Suppressor macrophage treated with lipopolysaccharide for 4 hours (primary cell): ENCODE measurements at places on chromosomes 2 and 18.
A peak's percentile ranks its signal among the peaks of the same experiment; 100 is the strongest.

- no peak for DNase-seq
Observed at GRCh38 chr2:128867936-128868636, 549.4 kb upstream of the HS6ST1 start.

GRCh38 chr2:120105360-120105759 lies 92.5 kb downstream of the EPB41L5 start:
- DNase-seq = no peak

- DNase-seq = no peak
Observed at GRCh38 chr2:170307052-170307451, 129.1 kb downstream of the MYO3B start.

- no peak for DNase-seq
Observed at GRCh38 chr18:38464024-38464423, 898.4 kb upstream of the CELF4 start.

DNA sequence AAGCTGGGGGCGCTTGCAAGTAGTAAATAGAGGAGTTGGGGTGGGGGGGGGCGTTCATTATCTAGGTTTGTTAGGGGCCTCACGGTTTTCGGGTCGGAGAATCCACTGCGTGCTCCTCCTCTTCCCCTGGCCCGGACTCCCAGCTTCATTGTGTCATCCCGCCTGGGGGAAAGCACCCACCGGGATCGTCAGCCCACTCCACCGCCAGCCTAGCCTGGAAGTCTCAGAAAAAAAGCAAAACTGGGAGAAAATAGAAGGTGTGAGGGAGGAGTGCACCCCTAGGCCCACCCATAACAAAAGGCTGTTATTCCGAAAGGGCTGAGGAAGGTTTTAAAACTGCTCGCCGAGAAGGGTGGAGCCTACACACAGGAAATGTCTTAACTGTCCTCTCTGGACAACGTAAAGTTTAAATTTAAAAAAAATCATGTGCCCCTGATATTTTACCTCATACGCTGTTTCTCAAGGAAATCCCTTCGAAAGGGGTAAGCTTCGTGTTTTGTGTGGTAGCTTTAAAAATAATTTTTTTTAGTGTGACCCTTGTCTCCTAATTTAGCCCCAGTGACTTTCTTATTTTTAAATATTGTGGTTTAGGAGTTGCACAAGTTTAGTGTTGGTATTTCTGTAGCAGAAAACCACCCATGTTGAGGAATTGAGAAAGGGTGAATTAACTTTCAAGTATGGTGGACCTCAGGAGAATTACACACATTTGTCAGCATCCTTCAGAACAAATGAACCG lies 104.2 kb downstream of the SPTBN1 start:
- DNase-seq = peak; percentile 66

DNA sequence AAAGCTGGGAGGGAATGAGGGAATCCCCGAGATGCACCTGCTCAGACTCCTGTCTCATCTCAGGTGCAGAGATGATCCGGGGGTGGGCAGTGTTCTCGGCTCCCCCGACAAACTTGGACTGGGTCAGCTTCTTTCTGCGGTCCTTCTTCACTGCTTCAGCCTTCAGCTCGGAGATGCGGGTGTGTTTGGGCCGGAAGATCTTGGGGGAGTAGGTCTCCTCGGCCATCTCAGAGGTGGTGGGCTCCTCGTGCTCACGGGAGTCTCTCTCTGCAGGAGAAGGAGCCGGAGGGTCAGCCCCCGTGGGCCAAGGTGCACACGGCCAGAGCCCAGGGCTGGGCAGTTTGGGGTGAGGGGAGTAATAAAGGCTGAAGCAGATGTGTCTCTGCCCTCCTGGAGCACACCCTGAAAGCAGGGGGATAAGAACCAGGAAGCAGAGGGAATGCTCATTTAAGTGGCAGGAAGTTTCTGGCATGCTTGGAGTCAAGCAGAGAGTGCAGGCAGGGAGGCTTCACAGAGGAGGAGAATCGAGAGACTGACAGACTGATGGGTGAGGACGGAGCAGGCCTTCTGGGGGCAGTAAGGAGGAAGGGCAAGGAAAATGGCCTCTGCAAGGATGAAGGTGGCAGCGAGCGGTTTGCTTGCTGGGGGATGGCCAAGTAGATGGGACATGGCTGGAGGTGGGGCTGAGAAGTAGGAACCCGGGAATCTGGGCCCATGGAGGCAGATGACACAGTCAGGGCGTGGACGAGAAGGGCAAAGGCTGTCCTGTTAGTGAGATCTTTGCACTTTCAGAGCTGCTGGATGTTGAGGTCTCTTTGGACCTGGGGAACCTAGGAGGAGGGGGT lies 16.3 kb downstream of the IGFBP5 start:
- DNase-seq = no peak

DNA sequence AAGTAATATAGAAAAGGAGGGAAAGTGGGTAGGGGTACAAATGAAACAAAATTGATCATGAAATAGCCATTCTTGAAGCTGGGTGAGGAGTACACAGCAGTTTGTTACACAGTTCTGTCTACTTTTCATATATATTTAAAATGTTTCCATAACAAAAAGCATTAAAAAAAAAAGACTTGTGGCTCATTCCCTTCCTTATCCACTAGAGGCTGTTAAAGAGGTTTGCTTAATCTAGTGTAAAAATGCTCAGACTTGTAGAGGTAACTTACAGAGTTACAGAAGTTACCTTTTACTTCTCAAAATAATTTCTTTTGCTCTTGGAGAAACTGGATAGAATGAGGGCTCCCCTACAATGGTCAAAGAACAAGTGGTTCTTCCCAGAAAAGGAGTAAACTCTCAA lies 8.1 kb upstream of the WIPF1 start:
- no peak for DNase-seq

DNA sequence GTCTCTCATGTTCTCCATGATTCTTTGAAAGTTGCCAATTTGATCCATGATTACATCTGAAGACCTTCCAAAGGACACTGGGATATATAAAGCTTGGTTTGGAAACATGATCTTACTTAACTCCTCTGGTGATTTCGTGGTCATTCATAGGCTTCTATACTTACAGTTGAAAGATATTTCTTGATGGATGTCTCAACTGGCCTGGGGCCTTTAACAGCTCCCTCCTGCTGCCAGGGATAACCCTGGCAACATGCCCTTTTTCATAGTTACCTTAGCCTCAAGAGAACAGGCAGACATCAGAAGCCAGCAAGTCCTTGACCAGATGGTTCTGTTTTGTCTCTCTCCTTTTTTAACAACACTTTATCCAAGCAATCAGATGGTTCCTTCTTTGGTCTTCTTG lies 23.5 kb upstream of the MFF start:
- DNase-seq = no peak

DNA sequence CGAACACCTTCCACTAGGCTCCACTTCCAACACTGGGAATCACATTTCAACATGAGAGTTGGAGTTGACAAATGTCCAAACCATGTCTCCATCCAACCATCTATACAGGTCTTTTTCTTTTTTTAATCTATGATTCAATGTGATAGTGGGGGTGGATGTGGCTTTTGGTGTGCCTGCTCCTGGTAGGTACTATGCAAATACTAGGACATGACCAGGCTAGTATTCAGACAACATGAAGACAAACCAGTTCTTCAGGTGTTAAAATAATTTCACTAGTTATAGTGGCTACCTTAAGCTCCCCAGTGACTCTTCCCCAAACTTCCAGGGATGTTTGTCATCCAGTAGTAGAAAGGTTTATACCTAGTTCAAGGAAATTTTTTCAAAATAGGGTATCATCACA lies 387.5 kb downstream of the CDH2 start:
- no peak for DNase-seq

GRCh38 chr2:15816674-15817406 lies 123.5 kb upstream of the MYCN start:
- no peak for DNase-seq

GRCh38 chr2:101883860-101884259 lies 107.9 kb upstream of the IL1R2 start:
- peak; percentile 83 for DNase-seq

GRCh38 chr18:32095900-32096229 lies 4.2 kb downstream of the RNF138 start:
- no peak for DNase-seq

GRCh38 chr2:26768759-26769088 lies 4.6 kb downstream of the SLC35F6 start:
- DNase-seq = no peak

GRCh38 chr2:186346216-186346615 lies 139.8 kb upstream of the ZC3H15 start:
- DNase-seq = no peak

- no peak for DNase-seq
Observed at GRCh38 chr2:39300044-39300978, 56.5 kb upstream of the CDKL4 start.

GRCh38 chr2:158513841-158514240 lies 57.1 kb downstream of the PKP4 start:
- no peak for DNase-seq

DNA sequence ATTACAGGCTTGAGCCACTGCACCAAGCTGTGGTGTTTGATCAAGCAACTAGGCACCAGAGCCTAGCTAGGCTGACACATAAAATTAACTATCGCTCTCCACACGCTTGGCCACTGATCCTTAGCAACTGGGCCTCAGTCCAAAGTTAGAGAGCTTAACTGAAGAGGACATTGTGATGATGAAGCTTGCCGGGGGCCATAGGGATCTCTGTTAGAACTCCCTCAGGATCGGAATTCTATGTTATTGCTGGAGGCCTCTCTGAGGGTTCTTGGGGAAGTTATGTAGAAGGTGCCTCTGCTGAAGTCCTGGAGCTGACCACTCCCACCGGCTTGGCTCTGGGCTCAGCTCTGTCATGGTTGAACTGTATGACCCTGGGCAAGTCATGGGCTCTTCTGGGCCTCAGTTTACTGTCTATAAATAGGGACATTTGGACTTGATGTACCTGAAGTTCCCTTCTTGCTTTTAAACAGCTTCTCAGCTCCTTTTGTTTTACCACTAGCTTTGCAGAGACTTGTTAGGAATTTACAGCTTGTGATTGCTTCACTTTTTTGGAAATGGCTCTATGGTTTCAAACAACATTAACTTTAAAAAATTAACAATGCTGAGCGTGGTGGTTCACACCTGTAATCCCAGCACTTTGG lies 44.1 kb downstream of the GATA6 start:
- DNase-seq = no peak

DNA sequence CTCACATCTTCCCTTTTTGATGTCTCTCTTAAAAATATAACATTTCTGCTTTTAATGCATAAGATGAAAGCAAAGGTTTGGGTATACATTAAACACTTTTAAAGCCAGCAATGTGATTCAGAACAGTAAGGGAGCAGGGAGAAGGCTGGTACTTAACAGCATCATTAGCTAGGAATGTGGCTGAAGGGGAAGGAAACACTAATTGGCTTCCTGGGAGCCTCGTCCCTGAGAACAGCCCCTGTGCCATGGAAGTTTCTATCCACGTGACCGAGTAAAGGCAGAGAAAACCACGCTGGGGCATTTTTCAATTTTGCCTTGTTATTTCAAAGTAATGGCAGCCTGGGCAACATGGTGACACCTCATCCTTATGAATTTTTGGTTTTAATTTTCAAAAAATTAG lies 109.2 kb upstream of the GPC1 start:
- DNase-seq = no peak

- DNase-seq = peak; percentile 5
Observed at GRCh38 chr18:13112982-13113381, 105.6 kb upstream of the LDLRAD4 start.

- DNase-seq = no peak
Observed at GRCh38 chr18:67969458-67969857, 452.9 kb upstream of the DSEL start.

DNA sequence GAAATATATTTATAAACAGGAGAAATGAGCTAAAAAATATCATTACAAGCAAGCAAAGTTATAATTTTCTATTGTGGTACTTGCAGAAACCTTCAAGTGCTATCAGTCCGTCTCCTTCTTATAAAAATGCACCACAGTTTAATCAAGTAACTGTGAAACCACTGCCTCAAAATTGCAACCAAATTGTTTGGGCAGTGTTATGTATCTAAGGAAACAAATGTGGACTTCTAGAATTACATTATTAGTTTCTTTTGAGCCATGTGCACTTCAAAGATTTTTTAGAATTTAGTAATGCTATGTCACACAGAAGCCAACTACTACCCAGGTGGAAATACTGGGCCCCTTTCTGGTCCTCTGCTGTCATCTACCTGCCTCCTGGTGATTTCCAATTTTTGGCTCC lies 495.6 kb downstream of the NYAP2 start:
- no peak for DNase-seq

DNA sequence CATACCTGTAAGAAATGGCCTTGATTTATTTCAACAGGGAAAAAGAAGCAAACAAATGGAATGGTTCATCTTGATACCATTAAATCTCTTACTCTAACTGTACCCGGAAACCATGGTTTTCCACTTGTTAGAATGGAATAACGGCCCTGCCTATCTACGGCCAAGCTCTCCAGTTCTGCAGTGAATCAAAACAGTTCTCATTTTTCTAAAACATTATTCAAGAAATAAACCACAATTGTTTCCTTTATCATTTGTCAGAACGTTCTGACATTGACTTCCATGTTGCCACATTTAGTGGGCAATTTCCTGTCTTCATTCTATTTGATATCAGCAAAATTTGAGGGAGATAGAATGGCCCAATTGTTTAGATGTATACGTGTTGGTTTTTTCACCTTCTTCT lies 118.8 kb upstream of the CDH19 start:
- DNase-seq = no peak

DNA sequence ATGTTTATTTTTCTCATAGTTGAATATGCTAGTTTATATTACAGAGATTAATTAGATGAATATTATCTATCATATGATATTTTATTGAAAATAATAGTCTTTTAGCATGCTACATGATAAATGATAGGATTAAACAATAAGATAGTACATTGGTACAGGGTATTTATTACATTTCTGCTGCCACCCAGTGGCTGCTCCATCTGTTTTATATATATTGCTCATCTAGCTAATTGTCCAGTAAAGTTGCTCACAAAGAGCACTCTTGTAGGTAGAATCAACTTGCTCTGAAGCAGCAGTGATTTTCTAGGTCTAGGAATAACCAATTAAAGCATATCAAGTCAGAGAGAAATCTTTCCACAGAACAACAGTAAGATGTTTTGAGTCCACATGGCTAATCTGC lies 183.3 kb downstream of the ASXL3 start:
- DNase-seq = no peak

- no peak for DNase-seq
Observed at GRCh38 chr18:71505526-71505925, 1038.6 kb downstream of the CBLN2 start.

GRCh38 chr2:27723372-27724144 lies 48.0 kb upstream of the MRPL33 start:
- peak; percentile 76 for DNase-seq

- DNase-seq = no peak
Observed at GRCh38 chr2:27018142-27018541, 14.6 kb upstream of the TMEM214 start.

GRCh38 chr2:128196026-128196425 lies 105.0 kb downstream of the UGGT1 start:
- no peak for DNase-seq
